ENCODE measurements at places on chromosomes 1 and 21.

DNA sequence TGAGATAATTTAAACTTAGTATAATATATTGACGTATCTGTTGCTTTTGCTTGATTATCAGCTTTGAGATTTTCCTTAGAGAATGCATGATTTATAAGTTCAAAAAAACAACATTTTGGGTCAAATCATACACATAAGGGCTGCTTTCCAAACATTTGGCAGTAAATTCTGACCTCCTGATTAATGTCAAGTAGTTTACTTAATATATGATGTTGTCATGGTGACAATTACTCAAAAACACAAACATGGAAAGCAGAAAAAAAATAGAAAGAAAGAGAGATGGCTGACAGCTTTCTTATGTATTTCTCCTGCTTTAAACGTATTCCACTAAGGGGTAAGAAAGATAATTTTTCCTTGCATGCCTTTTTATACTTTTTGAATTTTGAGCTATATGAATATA, 258.2 kb upstream of the C1orf105 start:
- no peak for DNase-seq

- peak; percentile 37 for DNase-seq
These were observed 10.9 kb downstream of the ARHGEF2 start for GRCh38 chr1:155967341-155968050.

- DNase-seq, result no peak
These were observed 109.1 kb upstream of the COL6A1 start for GRCh38 chr21:45872471-45872870.

DNA sequence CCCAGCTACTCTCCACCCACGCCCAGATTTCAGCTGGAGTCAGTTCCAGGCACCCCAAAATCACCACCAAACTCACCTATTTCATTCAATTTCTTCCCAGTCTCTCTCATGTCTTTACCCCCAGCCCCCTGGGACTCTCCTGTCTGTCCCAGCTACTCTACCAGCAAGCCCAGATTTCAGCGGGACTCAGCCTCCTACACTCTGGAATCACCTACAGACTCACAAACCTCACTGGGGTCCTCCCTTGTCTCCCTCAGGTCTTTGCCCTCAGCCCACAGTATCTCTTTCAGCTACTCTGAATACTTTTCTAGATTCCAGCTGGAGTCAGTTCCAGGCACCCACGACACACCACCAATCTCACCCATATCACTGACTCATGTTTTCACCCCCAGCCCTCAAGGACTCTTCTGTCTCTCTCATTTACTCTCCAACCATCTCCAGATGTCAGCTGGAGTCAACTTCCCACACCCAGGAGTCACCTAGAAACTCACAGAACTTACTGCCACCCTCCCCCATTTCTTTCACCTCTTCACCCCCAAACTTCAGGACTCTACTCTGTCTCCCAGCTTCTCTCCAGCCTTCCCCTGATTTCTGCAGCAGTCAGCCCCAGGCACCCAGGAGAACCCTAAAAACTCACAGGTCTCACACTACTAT, 1529.3 kb upstream of the TPTE start:
- no peak for DNase-seq

- DNase-seq, result peak; percentile 73
These were observed 45.3 kb upstream of the RGS1 start for GRCh38 chr1:192530254-192530653.

DNA sequence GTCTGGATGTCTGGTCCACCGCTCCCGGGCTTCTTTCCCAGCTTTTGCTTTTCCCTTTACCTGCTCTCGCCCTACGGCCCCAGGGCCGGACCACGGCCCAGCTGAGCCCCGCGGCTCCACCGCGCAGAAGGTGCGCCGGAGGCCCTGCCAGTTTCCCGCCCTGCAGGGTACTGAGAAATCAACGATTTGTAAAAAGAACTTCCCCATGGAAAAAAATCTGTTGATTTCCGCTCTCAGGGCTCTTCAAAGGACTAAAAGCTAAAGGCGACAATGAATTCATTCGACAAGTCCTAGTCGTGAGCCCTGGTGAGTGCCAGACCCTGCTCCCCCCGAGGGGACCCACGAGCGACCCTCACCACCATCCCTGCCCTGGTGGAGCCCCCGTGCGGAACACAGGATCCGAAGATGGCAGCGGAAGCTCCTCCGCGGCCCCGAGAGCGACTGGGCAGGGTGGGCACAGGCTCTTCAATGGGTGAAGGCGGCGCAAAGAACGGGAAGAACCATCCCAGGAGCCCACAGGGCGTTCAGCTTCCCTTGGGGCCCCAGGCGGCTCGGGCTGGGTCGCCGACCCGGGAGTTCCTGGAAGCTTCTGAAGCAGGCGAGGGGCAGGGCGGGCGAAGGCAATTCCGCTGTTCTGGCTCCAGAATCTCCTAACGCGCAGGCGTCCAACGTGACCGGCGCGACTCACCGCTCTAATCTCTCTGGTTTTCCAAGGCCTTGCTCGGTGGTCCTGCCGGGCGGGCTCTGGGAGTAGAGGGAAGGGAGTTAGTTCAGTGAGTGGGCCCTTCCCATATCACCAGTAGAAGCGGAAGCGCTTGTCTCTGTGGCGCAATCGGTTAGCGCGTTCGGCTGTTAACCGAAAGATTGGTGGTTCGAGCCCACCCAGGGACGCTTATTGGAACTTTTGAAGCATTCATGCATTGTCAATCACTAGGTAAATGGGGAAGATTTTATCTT, 6.6 kb upstream of the RNU1-2 start:
- DNase-seq, result peak; percentile 85

DNA sequence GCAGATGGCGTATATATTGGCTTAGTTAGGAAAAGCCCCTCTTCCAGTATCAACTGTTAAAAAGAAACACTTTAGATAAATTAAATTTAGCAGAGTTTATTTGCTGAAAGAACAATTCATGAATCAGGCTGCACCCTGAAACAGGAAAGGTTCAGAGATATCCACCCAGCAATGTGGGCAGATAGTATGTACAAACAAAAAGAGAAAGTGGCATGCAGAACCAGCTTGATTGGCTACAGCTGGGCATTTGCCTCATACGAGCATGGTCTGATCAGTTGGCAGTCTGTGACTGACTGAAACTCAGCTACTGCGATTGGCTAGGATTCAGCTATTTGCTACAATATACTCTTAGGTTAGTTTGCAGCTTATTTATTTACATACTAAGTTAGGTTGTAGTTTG, 98.2 kb downstream of the ZC3H11B start:
- no peak for DNase-seq

GRCh38 chr21:44930543-44930981, 9.3 kb upstream of the SLX9 start:
- DNase-seq, result peak; percentile 58

DNA sequence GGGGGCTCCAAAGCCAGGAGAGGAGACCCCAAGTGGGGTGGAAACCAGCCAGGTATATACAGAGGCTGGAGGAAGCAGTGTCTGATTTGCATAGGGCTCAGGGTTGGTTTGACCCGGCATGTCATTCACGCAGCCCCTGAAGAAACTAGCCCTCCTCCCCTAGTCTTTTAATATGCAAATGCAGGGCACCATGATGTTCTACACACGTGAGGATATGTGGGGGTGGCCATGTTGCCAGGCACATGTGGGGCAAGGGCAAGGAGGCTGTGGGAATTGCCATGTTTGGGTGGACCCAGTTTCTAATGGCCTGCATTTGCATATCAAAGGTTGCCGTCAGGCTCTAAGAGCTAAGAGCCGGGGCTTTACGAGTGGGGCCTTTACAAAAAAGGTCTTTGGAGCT, 12.0 kb upstream of the RHOU start:
- DNase-seq, result no peak

GRCh38 chr1:8746554-8746953, 70.9 kb downstream of the RERE start:
- DNase-seq, result no peak

DNA sequence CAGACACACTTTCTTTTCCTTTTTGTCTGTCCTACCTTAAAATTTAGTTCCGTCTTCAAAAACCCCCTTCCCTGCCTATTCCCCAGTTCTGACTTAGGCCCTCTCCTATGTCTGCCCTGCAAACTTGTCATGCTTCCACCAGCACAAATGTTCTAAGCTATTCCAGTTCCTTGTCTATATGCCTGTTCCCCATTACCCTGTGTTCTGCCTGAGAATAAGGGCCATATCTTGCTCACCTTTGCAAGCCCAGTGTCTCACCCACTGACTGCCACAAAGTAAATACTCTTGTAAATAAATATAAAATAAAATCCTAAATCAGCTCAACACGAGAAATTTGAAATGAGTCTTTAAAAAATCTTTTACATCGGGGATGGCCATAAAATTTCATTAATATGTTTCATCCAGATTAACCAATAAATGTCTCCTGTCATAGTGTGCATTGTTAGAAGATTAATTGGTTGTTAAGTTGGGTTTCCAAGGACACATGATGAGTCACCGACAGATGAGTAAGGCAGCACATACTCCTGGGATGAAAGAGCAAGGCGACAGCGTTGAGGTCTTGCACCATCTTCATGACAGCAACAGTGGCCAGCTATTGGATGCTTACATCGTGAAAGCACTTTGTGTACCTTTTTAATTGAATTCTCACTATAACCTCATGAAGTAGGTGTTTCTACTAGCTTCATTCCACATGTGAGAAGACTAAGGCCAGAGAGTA, 92.6 kb upstream of the NGF start:
- peak; percentile 12 for DNase-seq

GRCh38 chr1:37556712-37557196, at the start of gene DNALI1:
Gene DNALI1, plus strand, starts transcription at chr1:37556940. Its CDS starts 55 bp downstream, at chr1:37556995.
- peak; percentile 60 for DNase-seq

DNA sequence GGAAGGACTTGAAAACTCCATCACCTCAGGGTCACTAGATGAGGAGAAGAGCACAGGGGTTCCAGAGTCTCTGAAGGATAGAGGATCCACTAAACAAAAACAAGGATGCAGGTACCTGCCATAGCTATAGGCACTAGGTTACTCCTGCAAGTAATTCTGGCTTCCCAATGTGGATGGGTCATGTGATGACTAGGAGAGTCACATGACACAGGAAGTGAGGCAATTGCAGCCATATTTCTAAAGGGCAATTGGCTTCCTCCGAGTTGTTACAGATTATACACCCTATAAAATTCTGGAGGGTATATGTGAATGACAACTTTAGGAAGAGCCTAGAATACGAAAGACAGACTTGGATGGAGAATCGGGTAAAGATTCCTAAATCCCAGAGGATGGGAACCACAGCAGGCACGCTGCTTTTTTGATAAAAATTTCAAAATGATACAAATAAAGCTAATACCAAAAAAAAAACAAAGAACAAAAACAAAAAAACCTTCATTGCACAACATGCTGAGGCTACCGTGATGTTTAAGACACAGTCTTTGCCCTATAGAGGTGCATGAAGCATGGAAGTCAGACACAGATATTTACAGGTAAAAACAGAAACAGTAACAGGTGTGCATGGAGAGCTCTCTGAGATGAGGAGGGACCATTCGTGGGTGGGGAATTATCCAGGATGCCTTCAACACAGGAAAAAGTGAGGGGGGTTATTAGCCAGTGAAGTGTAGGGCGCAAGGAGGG, 10.5 kb downstream of the MTX1 start:
- DNase-seq, result peak; percentile 69

DNA sequence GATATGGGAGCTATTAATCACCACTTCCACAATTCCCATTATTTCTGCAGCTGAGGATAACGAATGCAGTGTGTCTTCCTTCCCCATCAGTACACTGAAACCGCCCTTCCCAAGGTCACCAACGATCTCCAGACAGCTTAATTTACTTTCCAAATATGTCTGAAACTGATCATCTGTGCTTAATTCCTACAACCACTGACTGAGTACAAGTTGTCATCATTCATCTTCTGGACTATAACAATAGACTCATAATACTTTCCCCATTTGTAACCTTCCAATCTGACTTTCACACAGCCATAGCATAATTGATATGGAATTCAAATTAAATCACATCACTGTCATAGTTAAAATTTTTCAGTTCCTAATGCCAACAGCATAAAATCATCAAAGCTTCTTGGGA, 17.4 kb downstream of the DNM3 start:
- no peak for DNase-seq

GRCh38 chr1:42306977-42307376, 28.1 kb downstream of the FOXJ3 start:
- no peak for DNase-seq

DNA sequence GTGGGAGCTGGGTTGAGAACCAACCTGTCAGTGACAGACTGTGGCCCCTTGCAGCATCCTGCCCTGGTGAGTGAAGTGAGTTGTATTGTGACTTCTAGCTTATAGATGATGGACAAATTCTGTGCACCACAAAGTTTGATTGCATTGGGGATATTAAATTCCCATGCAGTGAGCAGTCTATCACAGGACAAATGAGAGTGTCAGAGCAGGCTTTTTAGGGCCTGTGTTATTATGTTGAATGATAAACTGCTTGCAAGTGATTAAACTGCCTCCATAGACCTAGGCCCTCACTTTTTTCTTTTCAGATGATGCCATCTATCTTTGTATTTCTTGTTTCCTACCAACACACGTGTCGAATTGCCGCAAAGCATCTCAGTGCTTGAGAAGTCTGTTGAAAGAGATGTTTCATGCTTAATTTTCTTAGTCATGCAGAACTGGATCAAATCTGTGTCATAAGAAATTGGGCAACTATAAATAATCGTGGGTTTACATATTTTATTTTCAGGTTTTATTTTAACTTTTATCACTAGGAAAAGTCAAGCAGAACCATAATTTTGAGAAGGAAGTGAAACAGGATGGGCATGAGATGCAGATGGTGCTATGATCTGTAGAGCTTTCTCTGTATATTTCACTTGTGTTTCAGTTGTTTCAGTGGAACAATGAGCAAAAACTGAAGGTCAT, 199.2 kb downstream of the S1PR1 start:
- DNase-seq, result no peak
